Right lobe of liver (tissue), 6 donors: ENCODE measurements at places on chromosomes 12 and 14. TPM values are rescaled to one million over a fixed set of nuclear protein-coding genes. Genes with fewer than 3 reads are reported as not detected.

MAP1LC3B2 gene
- not detected for total RNA-seq

NID2 gene
- total RNA-seq = 4.3 TPM

CLEC1B gene
- total RNA-seq = 8.0 TPM

FOXN4 gene
- 0.17 TPM for total RNA-seq

RNASE7 gene
- total RNA-seq = not detected

DIO2 gene
- total RNA-seq = not detected

HVCN1 gene
- 1.3 TPM for total RNA-seq

LRRIQ1 gene
- total RNA-seq = not detected

MANSC1 gene
- total RNA-seq = 9.4 TPM

GPRC5D gene
- not detected for total RNA-seq

OR10G2 gene
- total RNA-seq = not detected

VSIG10 gene
- 31.2 TPM for total RNA-seq

FAM181A gene
- total RNA-seq = not detected

TC2N gene
- total RNA-seq = 5.4 TPM

RND1 gene
- 16.7 TPM for total RNA-seq

GMPR2 gene
- total RNA-seq = 35.8 TPM

RFLNA gene
- not detected for total RNA-seq

TAC3 gene
- not detected for total RNA-seq

FBXW8 gene
- total RNA-seq = 4.5 TPM

B4GALNT1 gene
- 3.6 TPM for total RNA-seq

CLEC2A gene
- not detected for total RNA-seq

DEPDC4 gene
- 0.62 TPM for total RNA-seq

PAH gene
- total RNA-seq = 991 TPM

RFC5 gene
- total RNA-seq = 6.6 TPM

NANOG gene
- 0.46 TPM for total RNA-seq

ANO4 gene
- total RNA-seq = not detected

ARHGEF40 gene
- total RNA-seq = 33.2 TPM

BEST3 gene
- total RNA-seq = not detected

PKP2 gene
- total RNA-seq = 24.4 TPM

SLCO1B1 gene
- 285 TPM for total RNA-seq

BTBD6 gene
- total RNA-seq = 19.2 TPM

BRMS1L gene
- 3.3 TPM for total RNA-seq

MSI1 gene
- total RNA-seq = not detected

BDKRB2 gene
- total RNA-seq = 0.25 TPM

CISTR gene
- not detected for total RNA-seq

ASCL1 gene
- total RNA-seq = 0.18 TPM

ERP27 gene
- 1.0 TPM for total RNA-seq

KRT76 gene
- not detected for total RNA-seq

C12orf54 gene
- total RNA-seq = not detected

SYCP3 gene
- total RNA-seq = not detected

LIN7A gene
- 13.4 TPM for total RNA-seq

SIX1 gene
- total RNA-seq = not detected

HOXC11 gene
- not detected for total RNA-seq

KLRG1 gene
- total RNA-seq = 1.5 TPM

AMN gene
- total RNA-seq = 15.8 TPM

GPRC5A gene
- 0.46 TPM for total RNA-seq

PLEKHD1 gene
- not detected for total RNA-seq

SIX6 gene
- total RNA-seq = not detected

HOXC12 gene
- total RNA-seq = not detected

ABCC9 gene
- 29.1 TPM for total RNA-seq

LYZ gene
- 19.4 TPM for total RNA-seq

KRT78 gene
- not detected for total RNA-seq

ARMH4 gene
- 1.4 TPM for total RNA-seq

ANG gene
- 820 TPM for total RNA-seq
